NCI-H187 (cell line): ENCODE measurements at places on chromosomes 2 and 18.

DNA sequence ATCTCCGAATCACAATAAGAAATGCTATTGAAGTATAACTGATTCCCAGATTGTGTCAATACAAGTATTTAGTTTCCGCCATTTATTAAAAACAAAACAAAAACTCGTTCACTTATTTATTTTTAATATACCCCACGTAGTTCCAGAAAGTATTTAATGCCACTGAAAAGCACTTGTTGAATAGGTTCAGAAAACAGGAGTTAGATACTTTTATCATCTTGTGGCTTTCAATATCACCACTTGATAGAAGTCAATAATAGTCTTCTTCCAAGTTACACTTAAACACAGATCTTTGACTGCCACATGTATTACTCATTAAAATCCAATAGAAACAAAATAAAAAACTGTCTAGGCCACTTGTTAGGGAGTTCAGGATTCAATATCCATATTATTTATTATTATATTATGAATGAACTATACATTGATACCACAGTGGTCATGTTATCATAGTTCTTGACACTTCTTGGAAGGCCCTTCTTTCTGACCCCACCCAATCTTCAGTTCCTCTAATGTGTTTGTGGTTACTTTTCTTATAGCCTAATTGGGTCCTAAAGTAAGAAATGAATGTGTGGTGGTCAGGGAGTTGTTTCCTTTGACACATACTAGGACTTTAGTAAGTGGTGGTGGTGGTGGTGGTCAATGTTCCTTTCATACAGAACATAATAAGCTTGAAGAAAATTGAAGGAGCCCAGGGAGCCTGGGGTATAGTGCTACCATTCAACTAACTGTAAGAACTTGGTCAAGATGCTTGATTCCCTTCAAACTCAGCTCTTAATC lies 221.3 kb upstream of the ITGA4 start:
- no peak for DNase-seq

- no peak for DNase-seq
These were observed 108.3 kb downstream of the DSEL start for GRCh38 chr18:67408240-67408639.

- no peak for DNase-seq
These were observed 238.9 kb downstream of the CYP26B1 start for GRCh38 chr2:71908798-71909197.

DNA sequence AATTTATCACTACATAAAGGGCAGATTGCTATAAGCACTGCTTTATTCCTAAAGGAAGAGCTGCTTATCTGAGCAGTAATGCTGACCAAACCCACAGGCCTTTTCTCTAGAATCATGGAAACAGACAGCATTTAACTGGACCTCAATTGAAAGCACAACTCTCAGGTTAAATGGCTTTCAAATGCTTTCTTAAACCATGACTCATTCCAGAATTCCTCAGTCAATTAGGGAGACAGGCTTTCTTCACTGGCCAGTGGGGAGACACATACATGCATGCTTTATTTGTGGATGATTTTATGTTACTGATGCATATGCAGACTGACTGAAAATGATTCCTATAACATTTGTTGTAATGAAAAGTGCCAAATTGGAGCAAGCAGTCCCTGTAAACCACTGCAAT lies 114.6 kb downstream of the ACVR1 start:
- no peak for DNase-seq

GRCh38 chr2:196148736-196149135 lies 22.6 kb downstream of the STK17B start:
- DNase-seq: no peak

DNA sequence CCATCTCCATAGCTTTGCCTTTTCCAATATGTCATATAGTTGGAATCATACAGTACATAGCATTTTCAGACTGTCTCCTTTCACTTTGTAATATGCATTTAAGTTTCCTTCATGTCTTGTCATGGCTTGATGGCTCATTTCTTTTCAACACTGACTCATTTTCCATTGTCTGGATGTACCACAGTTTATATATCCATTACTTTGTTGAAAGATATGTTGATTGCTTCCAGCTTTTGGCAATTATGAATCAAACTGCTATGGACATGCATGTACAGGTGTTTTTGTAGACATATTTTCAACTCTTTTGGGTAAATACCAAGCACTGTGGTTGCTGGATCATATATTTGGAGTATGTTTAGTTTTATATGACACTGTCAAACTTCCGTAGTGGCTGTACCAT lies 26.3 kb downstream of the ACSL3 start:
- no peak for DNase-seq

DNA sequence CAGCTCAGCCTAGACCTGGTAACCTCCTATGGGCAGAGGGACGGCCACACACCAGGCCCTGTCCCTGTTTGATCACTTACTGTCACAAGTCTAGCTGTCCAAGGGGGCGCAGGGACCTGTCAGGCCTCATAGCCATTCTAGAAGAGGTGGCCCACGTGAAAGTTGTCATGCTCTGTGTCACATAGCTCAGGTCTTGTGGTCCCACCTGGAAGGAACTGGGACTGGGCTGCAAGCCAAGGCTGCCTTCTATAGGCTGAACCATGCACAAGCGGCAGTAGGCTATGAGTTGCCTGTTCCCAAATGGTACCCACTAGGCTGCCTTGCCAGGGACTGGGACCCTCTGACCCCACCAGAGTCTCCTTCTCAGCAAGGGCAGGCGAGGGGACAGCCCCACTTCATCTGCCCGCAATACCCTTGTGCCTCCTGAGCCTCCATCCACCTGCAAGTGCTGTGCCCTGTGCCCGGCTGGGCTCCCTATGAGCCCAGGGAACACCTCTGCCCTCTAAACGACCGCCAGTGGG lies 177.5 kb downstream of the ANAPC1 start:
- DNase-seq: no peak

DNA sequence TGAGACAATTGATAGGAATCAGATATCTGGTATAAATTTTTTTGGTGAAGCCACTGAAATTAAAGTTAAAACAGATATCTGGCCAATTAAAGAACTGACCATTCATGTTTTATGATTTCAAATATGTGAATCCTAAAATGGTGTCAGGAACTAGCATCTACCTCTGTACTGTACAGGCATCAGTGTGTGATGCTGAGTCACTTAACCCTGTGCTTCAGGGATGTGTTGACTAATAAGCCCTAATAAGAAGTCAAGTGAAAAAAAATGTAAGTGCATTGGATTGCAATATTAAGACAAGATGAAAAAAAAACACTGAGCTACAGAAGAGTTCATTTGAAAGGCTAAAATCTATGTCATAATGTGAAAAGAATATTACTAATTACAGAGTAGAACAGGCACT lies 9.1 kb upstream of the UNC80 start:
- no peak for DNase-seq

DNA sequence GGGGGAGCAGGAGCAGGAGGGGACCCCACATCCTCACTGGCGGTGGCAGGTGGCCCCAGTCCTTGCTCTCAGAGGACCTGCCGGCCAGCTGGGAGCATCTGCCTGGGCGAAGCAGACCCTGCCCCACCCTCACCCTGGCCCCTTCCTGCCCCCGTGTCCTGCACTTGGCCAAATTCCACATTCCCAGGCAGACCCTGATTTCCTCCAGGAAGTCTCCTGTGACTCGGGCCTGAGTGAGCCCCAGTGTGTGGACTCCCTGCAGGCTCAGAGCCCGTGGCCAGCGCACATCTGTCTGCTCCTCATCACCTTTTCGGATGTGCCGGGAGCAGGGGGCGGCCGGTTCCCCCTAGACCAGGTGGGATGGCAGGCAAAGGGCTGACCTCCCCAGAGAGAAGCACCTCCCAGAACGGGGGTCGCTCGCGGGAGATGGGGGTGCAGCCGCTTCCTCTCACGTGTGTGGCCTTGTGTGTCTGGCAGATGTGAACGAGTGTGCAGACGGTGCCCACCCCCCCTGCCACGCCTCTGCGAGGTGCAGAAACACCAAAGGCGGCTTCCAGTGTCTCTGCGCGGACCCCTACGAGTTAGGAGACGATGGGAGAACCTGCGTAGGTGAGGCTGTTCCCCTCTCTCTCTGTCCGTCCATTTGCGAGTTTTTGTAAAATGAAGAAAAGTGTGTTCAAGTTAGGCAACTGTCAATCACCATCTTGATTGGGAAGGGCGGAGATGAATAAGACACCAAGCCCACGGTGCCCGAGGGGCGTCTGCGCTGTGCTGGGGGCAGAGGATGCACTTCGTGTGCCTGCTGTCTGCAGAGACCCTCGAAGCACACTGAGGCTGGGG lies 90.4 kb downstream of the TPO start:
- DNase-seq: no peak

GRCh38 chr2:15795426-15795825 lies 144.9 kb upstream of the MYCN start:
- no peak for DNase-seq

DNA sequence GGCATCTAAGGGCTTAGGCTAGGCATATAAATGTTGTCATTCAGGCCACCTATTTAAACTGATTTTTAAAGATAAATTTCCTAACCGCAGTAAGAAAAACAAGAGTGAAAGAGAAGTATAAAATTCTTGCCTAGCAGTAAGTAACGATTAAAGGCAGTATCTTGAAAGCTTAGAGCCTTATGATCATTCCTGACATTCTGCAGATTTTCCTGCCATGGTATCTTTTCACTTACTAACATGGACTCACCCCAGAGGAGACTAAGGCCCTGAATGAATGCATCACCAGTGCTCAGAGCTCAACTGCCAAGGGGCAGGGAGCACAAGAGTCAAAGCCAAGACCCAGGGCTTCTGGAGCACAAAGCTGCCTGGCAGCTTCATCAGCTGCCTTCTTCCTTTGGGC lies 133.1 kb downstream of the GCA start:
- no peak for DNase-seq

DNA sequence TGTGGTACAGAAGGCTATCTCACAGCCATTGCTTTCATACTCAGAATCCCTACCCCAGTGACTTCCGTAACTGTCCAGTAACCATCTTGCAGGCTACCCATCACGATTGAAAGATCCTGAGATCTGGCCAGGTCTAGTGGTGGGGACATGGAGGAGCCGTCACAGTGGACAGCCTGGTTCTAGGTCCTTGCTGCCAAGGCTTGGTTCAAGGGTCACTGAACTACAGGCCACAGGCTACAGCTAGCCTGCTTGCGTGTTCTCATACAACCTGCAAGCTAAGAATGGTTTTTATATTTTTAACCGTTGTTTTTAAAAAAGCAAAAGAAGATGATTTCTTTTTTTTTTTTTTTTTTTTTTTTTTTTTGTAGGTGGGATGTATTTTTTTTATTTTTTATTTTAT lies 151.6 kb downstream of the MYO1B start:
- no peak for DNase-seq

- no peak for DNase-seq
These were observed 347.9 kb upstream of the HS6ST1 start for GRCh38 chr2:128666596-128666995.

GRCh38 chr2:234823196-234823876 lies 128.5 kb upstream of the SH3BP4 start:
- no peak for DNase-seq

GRCh38 chr2:121771976-121772742 lies 16.7 kb downstream of the TSN start:
- no peak for DNase-seq

DNA sequence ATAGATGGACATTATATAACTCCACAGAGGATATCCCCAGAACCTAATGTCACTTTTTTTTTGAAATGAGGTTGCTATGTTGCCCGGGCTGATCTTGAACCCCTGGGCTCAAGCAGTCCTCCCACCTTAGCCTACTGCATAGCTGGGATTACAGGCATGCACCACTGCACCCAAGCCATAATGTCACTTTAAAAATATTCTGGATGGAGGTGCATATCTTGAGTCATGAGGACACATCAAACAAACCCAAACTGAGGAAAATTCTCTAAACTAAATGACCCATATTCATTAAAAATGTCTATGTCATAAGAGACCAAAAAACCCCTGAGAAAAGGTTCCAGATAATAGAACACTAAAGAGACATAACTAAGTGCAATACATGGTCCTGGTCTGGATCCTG lies 36.3 kb downstream of the OSGEPL1 start:
- DNase-seq: no peak

DNA sequence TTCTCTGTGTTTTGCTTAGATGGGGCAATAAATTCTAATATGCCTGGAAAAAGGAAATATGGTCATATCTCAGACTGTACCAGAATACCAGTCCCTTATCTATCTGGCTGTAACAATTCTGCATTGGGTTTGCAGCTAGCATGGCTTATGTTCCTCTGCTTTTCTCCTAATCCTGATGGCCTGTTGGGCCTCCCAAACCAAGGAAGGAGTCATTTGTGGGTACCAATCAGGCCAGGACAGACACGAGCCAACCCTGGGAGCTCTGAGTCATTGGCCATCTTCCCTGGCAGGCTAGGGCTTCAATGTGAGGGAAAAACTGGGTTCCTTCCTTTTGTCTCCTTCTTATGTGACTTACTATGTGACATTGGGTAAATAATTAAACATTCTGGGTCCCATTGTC lies 12.0 kb downstream of the SMARCAL1 start:
- no peak for DNase-seq

DNA sequence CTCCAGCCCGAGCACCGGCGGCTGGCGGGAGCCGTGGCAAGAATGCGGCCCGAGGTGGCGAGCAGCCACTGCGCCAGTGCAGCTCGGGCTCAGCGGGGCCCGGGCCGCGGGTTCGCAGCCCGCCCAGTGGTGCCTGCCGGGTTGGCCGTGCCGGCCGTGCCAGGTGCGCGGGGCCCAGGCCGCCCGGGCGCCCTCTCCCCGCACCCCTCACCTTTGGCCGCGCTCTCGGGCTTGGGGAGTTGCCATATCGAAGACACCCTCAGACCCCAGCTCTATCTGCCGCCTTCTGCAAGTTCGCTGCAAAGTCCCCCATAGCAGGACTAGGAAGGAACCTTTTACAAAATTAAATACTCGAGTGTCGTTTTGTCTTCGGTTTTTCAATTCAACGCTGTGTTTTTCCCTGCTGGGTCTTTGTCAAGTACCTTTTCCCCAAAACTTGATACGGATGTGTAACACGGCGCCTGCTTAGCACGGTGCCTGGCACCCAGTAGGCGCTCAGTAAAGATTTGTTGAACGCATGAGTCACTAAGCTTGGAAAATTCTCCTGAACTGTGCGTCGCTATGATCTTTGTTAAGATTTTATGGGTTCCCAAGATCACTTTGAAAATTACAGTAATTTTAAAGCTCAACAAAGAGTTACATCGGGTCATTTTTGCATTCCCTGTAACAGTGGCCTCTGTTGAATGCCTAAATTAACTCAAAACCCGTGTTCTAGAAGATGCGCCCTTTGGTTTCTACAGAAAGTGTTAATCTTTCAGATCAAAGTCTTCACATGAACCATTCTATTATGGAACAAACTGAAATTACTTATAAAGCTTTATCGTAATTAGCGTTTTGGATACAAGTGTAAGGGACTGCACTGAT lies 750 bp downstream of the STRADB start:
- no peak for DNase-seq

- no peak for DNase-seq
These were observed 80.6 kb downstream of the UXS1 start for GRCh38 chr2:106113361-106113966.

- DNase-seq: no peak
These were observed 98.6 kb downstream of the LNPK start for GRCh38 chr2:175903384-175903936.

- DNase-seq: no peak
These were observed 32.7 kb upstream of the MAP4K3 start for GRCh38 chr2:39469807-39470206.

GRCh38 chr2:70851704-70852103 lies 16.1 kb upstream of the CD207 start:
- DNase-seq: no peak

- DNase-seq: no peak
These were observed 25.9 kb downstream of the HS1BP3 start for GRCh38 chr2:20624884-20625485.
